ENCODE measurements at places on chromosomes 4 and X.

GRCh38 chr4:18203966-18204365, 182.4 kb upstream of the LCORL start:
- DNase-seq = no peak

DNA sequence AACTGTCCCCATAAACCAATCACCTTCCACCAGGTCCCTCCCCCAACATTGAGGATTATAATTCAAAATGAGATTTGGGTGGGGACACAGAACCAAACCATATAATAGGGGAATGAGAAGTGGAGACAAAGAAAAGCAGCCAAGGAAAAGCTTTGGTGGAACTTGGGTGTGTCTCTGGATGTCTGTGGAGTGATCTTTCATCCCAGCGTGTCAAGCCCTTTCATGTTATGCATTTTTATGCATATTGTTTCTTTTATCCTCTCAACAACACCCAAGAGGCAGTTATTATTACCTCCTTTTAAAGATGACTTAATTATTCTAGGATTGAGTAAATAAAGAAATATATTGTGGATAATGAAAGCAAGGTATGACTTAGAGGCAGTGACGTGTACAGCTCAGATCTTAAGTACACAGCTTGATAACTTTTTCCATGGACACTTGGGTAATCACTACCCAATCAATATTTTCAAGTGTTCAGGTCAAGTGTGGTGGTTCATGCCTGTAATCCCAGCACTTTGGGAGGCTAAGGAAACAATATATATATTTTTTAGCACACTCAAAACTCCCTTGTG, 42.6 kb upstream of the HOPX start:
- DNase-seq = no peak

DNA sequence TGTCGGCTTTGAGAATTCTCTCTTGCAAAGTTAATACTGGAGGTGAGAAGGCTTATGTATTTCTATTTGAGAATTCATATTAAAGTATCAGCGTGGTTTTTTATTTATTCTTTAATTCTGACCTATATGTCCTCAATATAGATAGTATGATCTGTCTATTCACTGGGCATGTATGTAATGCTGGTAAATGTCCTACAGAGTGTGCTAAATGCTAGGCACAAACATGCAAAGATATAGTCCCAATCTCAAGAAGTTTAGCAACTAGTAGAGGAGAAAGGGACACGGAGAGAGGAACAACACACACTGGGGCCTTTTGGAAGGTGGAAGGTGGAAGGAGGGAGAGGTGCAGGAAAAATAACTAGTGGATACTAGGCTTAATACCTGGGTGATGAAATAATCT, 11.0 kb upstream of the BMPR1B start:
- no peak for DNase-seq

DNA sequence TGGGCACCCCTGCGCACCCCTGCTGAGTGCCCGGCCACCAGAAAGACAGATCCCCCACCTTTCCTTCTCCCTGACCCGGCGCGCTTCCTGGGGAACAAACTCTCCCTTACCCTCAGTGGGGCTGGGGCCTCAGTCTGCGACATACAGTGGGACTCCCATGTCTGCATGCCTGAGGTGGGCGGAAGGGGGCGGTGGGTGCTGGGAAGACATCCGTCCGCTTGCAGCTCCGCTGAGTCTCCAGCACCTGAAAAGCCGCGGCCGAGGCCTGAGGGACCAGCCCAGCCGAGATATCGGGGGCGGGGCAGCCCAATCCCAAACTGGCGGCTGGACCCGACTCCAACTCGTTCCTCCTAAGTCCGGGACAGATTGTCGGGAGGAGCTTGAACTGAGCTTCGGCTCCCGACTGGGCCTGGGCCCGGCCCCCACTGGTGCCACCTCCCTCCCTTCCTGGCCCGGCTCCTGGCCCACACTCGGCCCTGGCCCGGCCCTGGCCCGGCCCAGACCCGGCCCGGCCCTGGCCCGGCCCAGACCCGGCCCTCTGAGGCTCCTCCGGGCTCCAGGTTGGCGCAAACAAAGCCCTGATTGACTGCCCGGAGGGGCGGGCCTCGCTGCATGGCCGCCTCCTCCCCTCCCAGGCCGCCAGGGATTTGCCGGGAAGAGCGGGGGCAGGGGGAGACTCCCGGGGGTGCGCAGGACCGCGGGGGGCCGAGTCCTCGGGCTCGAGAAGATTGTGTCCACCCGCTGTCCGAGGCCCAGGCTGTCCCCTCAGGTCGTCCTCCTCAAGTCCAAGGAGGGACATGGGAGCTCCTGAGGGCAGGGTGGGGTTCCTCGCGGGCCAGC, 877 bp upstream of the SLC16A2 start:
- no peak for DNase-seq

DNA sequence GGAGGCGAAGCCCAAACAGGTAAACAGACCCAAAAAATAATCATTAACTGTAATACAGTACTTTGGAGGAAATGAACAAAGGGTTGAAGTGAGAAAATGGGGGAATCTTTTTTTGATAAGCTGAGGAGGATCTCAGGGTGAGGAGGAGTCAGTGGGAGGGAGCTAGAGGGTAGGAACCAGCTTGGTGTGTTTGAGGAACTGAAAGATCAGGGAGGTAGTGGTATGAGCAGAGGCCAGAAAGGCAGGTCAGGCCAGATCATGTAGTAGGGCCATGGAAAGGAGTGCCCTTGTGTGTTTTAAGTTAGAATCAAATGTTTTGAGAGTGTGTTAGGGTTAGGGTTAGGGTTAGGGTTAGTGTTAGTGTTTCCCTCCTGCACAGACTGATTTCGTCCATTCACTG, 48.8 kb downstream of the PPP2R2C start:
- no peak for DNase-seq

DNA sequence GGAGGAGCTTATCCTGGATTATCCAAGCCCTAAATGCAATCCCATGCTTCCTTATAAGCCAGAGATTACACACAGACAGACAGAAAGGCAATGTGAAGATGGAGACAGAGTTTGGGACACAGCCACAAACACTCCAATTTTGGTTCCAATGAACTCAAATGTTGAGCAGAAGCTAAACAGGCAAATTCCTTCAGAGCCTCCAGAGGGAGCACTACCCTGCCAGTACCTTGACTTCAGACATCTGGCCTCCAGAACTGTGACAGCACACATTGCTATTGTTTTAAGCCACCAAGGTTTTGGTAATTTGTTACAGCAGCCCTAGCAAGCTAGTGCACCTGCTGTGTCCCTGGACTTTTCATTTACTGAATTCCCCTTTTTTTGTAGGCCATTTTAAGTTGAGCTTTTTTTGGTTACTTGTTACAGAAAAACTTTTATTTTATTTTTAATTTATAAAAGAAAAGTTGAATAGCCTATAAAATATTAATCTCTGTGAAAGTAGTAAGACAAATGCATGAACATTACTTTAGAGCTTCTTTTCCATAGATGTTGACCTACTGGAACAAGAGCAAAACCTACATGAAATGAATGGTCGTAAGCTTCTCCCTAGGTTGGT, 33.4 kb upstream of the SRD5A3 start:
- DNase-seq = peak; percentile 46

- DNase-seq = no peak
Measured at GRCh38 chrX:110408949-110409588, 50.4 kb downstream of the RTL9 start.

- no peak for DNase-seq
Measured at GRCh38 chr4:88908003-88908402, 149.0 kb downstream of the FAM13A start.

DNA sequence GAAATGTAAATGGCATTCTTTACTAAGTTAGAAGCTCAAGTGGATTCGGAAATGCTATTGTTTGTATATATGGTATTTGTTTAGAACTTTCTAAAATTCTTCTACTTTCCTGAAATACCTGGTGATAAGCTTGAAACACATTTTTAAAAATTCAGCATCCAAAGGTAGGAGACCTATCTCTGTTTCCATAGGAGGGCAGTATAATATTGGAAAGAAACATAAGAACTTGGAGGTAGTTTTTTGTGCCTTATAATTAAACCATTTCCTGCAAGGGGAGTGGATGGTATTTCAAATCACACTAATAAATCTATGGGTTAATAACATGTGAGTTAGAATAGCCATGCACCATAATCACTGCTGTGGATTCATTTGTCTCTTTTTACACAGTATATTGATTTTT, 217.4 kb upstream of the AADAT start:
- no peak for DNase-seq

GRCh38 chrX:15744181-15744867, 6.3 kb downstream of the CA5B start:
- no peak for DNase-seq

GRCh38 chrX:70411475-70411874, 11.6 kb upstream of the GDPD2 start:
- DNase-seq = no peak

GRCh38 chr4:17497890-17498523, 13.9 kb downstream of the QDPR start:
- DNase-seq = no peak

- DNase-seq = peak; percentile 2
Measured at GRCh38 chr4:53376900-53377299, 541 bp upstream of the FIP1L1 start.

GRCh38 chr4:41882625-41883347, 52.4 kb upstream of the TMEM33 start:
- peak; percentile 52 for DNase-seq

- DNase-seq = no peak
Measured at GRCh38 chr4:110869114-110869513, 246.2 kb upstream of the PITX2 start.

Data from CD4-positive, alpha-beta T cell treated with Interleukin-12 subunit alpha and Interleukin-12 subunit beta, for 1 hour (primary cell).